GM12878 (cell line): ENCODE measurements at places on chromosomes 6 and 20. TPM values are rescaled to one million over a fixed set of nuclear protein-coding genes. Genes with fewer than 3 reads are reported as not detected.

Gene PTPRT
- not detected in 2 replicates for polyA plus RNA-seq

Gene CRISP3
- polyA plus RNA-seq, result not detected in 2 replicates

Gene ISM1
- not detected in 2 replicates for polyA plus RNA-seq

Gene TRIM38
- polyA plus RNA-seq, result 9.4 TPM in 2 replicates

Gene UBE2C
- 412 and 427 TPM in 2 replicates for polyA plus RNA-seq

Gene CDH4
- polyA plus RNA-seq, result not detected in 2 replicates

Gene CTCFL
- polyA plus RNA-seq, result 0.08 and 0.12 TPM in 2 replicates

Gene ADGB
- not detected in 2 replicates for polyA plus RNA-seq

Gene BRPF3
- polyA plus RNA-seq, result 3.9 and 5.1 TPM in 2 replicates

Gene PPIL6
- polyA plus RNA-seq, result 0.14 and 0.26 TPM in 2 replicates

Gene SLC22A1
- polyA plus RNA-seq, result not detected in 2 replicates

Gene FNDC11
- polyA plus RNA-seq, result 0.18 and 0.24 TPM in 2 replicates

Gene SLC35A1
- 15.3 and 16.5 TPM in 2 replicates for polyA plus RNA-seq

Gene MAP7
- polyA plus RNA-seq, result 0.09 TPM in 1 of 2 replicates, not detected in the other

Gene KIF25
- not detected in 2 replicates for polyA plus RNA-seq

Gene ETV7
- 1.1 and 1.2 TPM in 2 replicates for polyA plus RNA-seq

Gene AGER
- polyA plus RNA-seq, result 1.8 and 3.0 TPM in 2 replicates

Gene HLA-DQB1
- polyA plus RNA-seq, result 94.9 and 97.3 TPM in 2 replicates

Gene PBX2
- 2.6 and 3.7 TPM in 2 replicates for polyA plus RNA-seq

Gene GLP1R
- not detected in 2 replicates for polyA plus RNA-seq

Gene CLPSL2
- polyA plus RNA-seq, result not detected in 2 replicates

Gene ULBP1
- polyA plus RNA-seq, result not detected in 2 replicates

Gene MAP1LC3A
- 0.79 and 1.2 TPM in 2 replicates for polyA plus RNA-seq

Gene RAMACL
- polyA plus RNA-seq, result 0.26 TPM in 2 replicates

Gene TBXT
- polyA plus RNA-seq, result 0.18 TPM in 1 of 2 replicates, not detected in the other

Gene FAXC
- 0.19 TPM in 1 of 2 replicates, not detected in the other for polyA plus RNA-seq

Gene SYNJ2
- polyA plus RNA-seq, result 0.29 and 0.43 TPM in 2 replicates
